ENCODE measurements at places on chromosomes 7 and 10. TPM values are rescaled to one million over a fixed set of nuclear protein-coding genes. Genes with fewer than 3 reads are reported as not detected.

DNA sequence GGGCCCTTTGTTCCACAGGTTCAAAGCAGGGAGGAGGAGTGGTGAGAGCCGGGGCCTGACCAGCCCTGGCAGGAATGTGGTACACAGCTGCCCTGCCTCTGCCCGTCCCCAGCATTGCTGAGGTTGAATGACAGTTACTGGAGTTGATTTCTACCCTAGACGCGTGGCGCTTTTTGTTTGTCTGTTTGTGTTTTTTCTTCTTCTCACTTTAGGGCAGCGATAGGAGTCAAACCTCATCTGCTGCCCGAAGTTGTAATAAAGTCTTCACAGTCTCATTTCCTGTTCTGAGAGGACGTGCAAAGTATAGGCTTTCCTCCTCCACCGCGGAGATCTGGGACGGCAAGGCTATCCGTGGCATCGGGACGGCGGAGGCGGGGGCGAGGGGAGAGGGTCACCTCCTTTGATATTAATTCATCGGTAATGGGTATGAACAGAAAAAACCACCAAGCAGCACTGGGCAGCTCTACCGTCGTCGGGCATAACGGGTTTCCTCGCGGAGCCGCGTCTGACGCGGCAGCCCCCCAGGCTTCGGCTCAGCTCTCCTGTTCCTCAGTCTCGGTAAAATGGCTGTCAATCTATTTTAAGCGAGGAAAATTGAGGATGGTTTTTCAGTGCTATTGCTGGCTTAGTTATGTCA is 160.8 kb downstream of the LRMDA start:
- ATAC-seq = no peak

DNA sequence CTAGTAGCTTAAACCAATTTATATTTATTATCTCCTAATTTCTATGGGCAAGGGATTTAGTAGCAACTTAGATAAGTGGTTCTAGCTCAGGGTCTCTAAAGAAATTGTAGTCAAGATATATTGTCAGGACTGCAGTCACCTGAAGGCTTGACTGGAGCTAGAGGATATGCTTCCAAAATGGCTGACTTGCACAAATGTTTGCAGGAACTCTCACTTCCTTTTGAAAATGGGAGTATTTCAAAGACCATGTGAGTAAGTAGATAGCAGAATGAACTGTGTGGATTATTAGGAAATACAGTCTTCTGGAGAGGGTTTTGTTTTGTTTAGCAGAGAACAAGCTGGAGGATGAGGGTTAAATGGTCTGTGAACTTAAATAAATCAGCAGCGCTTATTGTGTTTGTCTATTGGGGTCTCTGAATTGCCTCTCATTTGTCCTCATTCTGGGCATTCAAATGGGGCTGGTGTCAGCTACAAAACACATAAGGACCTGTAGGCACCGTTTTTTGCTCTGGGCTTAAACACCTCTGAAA is 524.6 kb downstream of the LRMDA start:
- ATAC-seq = no peak

DNA sequence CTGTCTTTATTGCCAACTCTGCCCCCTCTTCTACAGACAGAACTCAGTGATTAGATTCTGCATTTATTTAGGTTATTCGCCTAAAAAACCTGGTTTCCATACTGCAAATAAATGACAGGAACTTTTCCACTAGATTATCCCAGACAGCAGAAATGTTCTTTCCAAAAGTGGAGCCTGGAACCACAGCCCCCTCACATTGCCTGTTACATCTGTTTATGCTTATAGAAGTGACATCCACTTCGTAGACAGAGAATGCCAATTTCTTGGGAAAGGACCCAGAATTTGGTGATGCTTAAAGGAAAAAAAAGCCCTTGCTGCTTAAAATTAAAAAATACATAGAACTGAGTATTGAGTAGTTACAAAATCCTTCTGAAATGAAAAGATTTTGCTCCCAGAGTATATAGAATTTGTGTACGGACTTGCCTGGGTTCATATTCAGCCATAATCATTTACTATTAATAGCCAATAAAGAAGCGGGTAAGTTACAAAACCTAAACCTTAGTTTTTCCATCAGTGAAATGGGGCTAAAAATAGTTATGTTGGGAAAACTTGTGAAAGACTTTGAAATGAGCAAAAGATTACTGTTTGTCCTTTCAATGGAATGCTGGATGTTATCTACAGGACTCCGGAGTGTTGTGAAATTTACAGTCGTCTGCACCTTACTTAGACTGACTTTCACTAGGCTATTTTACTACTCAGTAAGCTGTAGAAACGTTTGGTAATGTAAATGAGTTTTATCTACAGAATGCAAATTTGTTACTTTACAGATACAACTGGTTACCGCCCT is 1.1 kb upstream of the PPP1R9A start:
- no peak for ATAC-seq

- ATAC-seq = no peak
Measured at GRCh38 chr10:97656777-97657176, 16.3 kb downstream of the PI4K2A start.

DNA sequence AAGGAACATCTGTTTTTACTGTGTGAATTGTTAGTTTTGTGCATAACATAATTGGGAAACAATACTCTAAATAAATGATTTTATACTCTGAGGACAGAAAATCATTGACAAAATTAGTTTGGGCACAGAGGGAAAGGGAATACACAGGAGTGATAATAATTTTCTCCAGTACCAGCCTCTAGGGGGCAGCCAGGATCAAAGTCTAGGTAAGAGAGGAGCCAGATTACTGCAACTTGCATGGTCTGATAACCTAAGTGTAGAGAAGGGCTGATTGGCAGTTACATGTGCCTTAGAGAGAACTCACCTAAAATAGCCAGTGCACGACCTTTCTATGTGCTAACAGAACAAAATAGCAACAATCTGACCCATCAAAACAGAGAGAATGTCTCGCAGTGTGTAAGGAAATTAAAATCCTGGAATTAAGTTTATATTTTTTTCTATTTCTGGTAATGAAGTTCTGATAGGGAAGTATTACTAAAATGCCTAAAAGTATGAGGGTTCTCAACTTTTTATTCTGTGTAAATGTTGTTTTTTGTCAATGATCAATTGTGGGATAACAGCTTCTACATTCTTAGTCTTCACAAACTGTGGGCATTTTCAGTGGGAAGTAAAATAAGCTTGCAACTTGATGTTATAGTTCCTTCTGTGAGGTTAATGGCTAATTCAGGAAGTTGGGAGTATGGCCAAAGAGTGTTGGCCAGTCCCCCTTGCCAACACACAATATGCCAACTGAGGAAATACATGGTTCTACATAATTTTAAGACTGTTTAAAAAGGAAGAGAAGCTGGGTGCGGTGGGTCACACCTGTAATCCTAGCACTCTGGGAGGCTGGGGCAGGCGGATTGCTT is 66.4 kb downstream of the EXOC6 start:
- ATAC-seq = peak; percentile 59

DNA sequence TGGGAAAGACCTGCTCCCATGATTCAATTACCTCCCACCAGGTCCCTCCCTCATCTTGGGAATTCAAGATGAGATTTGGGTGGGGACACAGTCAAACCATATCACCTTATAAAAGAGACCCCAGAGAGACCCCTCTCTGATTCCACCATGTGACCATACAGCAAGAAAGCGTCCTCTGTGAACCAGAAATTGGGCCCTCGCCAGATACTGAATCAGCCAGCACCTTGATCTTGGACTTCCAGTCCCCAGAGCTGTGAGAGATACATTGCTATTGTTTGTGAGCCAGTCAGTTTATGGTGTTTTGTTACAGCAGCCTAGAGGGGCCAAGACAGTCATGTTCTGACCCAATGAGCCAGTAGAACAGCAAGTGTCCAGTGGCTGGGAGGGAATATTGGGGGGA is 232.6 kb downstream of the PAXIP1 start:
- ATAC-seq = no peak

The PKD1L1 gene
- 0.36 TPM for total RNA-seq

DNA sequence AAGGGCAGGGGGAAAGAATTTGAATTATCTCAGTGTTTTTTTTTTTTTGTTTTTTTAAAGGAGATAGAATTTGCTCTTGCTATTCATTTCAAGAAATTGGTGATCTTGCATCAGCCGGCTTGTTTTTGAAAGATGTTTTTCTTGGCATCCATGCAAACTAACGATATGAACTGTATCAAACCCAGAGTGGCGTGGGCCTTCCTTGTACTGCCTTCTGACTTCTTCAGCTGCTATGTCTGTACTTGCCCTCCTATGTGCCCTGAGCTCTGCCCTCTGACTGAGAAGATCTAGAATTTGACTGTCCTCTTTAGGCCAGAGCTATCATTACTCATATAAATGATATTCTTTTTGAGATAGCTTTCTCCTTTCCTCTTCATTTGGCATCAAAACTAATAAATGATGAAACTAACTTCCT is 183.1 kb downstream of the EXOC4 start:
- peak; percentile 56 for ATAC-seq

DNA sequence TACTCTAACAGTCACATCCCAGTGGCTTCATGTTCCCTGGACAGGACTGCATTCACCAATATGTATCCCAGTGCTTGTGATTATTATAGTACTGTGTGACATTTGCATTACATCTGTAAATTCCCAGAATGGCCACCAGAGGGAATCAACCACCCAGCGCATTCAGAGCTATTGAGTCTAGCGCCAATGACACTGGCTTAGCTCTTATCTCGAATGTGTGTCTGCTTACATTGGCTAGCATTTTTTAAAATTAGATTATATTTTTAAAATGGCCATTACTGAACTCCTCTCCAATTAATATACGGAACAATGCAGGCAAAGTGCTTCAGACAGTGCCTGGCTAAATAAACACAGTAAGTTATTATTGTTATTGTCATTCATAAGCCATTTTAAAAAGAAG is 36.3 kb downstream of the TRIL start:
- peak; percentile 83 for ATAC-seq

DNA sequence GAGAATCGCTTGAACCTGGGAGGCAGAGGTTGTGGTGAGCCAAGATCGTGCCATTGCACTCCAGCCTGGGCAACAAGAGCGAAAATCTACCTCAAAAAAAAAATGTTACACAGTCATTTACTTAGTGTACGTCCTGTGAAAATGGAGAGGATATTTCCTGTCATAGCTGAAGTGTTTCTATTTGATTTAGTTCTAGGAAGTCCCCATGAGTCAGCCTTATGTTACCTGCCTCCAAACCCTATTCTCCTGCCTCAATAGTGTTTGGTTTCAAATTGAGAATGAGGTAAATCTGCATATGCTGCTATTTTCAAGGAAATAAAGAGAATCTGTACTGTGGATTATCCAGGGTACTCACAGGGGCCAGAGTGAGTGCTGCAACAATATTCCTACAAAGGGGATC is 1284.5 kb upstream of the AUTS2 start:
- no peak for ATAC-seq

The LBX1 gene
- total RNA-seq = not detected

GRCh38 chr7:42070068-42070467 is 166.9 kb downstream of the GLI3 start:
- ATAC-seq = peak; percentile 73

- ATAC-seq = no peak
Measured at GRCh38 chr7:74138334-74138867, 35.8 kb upstream of the EIF4H start.

DNA sequence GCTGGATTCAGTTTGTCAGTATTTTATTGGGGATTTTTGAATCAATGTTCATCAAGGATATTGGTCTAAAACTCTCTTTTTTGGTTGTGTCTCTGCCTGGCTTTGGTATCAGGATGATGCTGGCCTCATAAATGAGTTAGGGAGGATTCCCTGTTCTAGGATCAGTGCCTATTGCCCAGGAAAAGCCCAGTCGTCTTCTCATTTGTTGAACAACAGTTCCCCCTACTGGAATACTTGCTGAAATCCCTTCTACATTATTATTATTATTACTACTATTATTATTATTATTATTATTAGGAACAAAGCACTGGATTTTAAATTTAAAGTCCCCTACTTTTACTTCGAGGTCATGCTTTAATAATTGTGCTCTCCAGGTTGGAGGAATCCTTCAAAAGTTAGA is 528.9 kb downstream of the MAGI2 start:
- ATAC-seq = no peak

- peak; percentile 83 for ATAC-seq
Measured at GRCh38 chr7:11458736-11459483, 373.1 kb downstream of the THSD7A start.

DNA sequence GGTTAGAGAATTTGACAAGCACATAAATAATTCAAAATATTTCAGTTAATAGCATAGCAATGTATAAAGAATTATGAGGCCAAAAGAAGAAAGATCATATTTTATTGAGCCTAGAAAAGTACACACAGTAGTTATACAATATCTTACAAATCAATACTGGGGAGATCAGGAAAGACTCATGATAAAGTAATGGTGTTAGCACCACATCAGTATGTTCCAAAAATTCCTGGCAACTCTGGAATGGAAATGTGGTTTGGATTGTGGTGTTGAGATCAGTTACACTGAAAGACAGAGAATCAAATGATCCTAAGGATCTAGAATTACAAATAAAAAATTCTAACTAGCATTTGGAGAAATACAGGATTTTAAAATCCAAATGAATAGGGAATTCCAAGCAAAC is 420.5 kb upstream of the CNTNAP2 start:
- no peak for ATAC-seq

The POMZP3 gene
- 14.7 TPM for total RNA-seq

DNA sequence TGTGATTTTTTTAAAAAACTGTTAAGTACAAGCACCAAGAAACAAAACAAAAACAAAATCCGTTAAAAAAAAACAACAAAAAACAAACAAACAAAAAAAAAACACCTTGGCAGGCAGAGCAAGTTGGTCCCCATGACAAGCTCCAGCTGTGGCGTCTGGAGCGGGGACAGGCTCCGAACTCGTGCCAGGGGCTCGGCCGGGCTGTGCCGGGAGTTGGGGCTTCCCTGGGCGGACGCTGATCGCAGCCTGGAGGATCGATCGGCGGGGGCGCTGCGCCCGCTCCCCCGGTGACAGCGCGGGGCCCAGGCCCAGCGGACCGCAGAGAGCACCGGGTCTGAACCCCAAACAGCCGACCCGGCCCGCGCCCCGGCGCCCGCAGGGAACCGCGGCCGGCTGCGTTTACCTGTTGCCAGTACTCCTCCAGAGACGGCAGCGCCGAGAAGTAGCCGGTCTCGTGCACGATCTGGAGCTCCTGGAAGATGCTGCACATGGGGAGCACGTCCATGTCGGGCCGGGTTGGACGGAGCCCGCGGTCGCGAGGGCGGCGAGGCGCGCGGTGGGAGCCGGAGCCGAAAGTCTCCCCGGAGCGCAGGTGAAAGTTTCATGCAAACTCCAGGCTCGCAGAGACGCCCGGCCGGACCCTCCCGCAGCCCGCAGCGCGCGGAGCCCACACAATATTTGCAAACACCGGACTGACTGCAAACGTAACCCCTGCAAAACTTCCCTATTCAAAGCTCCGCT is at the start of gene KLF6:
KLF6 (minus strand) TSS at position 700 of the 741 bp plus-strand sequence; CDS start at position 505, 195 bp downstream.
- no peak for ATAC-seq

The SPRN gene
- total RNA-seq = 0.12 TPM

DNA sequence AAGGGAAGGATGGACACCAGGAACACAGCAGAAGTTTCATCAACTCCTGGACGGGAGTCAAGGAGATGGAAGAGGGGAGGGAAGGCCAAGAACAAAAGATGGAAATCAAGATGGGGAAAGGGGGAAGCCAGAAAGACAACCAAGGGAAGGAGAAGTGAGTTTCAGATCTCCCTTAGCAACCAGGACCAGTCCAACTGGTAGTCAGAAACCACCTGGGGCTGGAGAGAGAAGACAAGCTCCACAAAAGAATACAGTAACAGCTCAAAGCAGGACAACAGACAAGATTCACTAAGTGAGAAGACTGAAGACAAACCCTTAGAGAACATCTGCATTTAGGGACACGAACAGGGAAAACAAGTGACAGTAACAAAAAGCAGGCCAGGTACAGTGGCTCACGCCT is 30.6 kb downstream of the CDCA7L start:
- ATAC-seq = peak; percentile 61

GRCh38 chr7:149284343-149284742 is 22.3 kb downstream of the ZNF783 start:
- ATAC-seq = no peak

- no peak for ATAC-seq
Measured at GRCh38 chr7:134963036-134963435, 23.3 kb upstream of the AGBL3 start.

GRCh38 chr10:124517461-124517860 is 55.8 kb downstream of the LHPP start:
- ATAC-seq = no peak
